ENCODE measurements at places on chromosomes 3 and 15.
A peak's percentile ranks its signal among the peaks of the same experiment; 100 is the strongest.

DNA sequence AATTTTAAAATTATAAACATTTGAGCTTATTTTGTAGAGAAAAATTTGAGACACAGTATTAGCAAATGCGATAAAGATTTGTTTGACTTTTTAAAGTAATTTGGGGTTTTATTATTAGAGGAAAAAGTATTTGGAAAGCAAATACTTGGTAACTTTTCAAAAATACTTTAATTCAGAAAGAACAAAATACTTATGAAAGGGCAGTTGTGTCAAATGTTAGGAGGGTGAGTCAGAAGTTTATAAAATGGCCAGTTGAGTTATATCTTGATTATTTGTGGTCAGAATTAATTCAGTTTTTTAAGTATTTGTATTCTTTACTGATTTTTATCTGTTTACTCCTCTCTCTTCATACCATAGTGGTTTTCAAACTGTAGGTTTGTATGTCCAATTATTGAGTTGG lies 12.1 kb downstream of the LACTB start:
- DNase-seq = no peak

GRCh38 chr3:188656196-188656982 lies 502.4 kb downstream of the LPP start:
- peak; percentile 57 for DNase-seq

- no peak for DNase-seq
Measured at GRCh38 chr3:124965413-124965812, 30.9 kb upstream of the MUC13 start.

DNA sequence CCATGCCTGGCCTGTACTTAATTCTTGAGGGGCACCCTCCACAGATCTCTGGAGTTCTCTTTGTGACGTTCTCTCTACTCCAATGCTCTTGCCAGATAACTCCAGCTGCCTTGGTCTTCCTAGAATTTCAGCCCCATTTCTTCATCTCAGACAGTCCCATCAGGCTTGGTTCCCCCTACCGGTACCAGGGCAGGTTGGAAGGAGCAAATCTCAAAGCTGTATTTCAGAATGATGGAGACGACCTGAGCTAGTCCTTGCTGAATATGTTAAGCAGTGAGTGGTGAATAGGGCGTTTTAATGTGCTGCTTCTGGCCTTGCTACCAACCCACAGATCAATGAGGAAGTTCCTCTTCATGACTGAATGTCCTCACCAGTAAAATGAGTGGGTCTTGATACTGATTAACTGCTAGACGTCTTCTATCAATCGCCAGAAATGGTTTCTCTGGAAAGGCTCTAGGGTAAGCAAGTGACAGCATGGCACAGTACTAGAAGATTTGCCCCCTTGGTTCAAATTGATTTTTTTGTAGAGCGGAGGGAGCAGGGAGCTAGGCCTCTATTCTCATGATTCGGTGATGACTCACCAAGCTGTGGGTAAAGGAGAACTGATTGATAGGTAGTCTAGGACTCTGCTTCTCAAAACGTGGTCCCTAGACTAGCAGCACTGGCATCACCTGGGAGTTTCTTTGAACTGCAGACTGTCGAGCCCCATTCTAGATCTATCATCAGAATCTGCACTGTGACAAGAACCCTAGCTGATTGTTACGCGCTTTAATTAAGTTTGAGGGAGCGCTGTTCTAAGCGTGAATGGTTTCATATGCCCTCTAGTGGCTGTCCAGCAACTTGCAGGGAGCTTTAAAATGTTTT lies 67.8 kb downstream of the UBP1 start:
- no peak for DNase-seq

DNA sequence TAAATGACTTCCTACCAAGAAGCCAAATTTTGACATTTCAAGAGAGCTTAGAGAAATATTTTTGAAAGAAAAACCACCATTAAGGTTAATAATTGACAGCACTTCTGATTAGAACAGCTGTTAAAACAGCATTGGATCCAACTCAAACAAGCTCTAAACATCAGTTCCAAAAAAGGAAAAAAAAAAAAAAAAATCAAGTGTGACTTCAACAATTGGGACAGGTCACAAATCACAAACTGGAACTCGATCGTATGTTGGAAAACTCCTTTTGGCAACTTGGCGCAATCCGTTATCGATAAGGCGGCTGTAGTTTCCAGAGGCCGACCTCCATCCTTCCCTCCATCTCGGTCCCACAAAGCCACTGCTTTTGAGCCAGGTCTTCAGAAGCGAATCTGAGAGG lies 17.8 kb downstream of the TLE3 start:
- no peak for DNase-seq

GRCh38 chr15:75107908-75108838 lies 84.8 kb downstream of the PPCDC start:
- peak; percentile 49 for DNase-seq

GRCh38 chr3:105014631-105015030 lies 352.1 kb upstream of the ALCAM start:
- no peak for DNase-seq

GRCh38 chr3:41688595-41689380 lies 273.1 kb downstream of the ULK4 start:
- DNase-seq = no peak

DNA sequence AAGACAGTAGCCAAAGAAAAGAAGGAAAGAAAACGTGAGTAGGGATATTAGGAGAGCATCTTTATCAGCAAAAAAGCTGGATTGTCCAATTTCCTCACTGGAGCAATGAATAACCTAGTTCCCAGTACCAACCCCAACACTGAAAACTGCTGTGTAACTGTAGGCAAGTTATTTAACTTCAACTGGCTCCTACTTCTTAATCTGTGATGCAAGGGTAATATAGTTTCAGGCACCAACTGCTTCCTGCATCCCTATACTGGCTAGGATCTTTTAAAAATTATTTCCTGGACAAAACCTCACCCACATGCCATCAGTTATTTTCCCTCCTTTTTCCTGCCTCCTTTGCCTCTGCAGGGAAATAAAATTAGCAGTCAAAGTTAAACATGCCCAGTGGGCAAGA lies 59.6 kb downstream of the ZBTB20 start:
- no peak for DNase-seq

DNA sequence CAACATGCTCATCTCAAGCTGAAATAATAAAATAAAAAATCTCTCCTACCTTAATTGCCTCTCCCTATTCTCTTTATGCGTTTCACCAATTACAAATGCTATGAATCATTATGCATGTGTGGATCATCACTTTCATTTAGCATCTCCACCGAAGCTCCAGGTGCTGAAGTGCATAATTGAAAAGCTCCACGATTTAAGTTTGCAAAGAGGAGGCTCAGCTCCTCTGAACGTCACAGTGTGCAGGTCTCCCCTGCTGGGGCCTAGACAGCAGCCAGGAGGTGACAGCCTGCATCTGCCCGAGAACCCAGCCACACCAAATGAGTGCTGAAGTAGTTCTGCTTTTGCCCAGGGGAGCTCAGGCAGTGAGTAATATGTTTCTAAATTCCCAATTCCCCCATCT lies 60.5 kb upstream of the GLCE start:
- DNase-seq = no peak

DNA sequence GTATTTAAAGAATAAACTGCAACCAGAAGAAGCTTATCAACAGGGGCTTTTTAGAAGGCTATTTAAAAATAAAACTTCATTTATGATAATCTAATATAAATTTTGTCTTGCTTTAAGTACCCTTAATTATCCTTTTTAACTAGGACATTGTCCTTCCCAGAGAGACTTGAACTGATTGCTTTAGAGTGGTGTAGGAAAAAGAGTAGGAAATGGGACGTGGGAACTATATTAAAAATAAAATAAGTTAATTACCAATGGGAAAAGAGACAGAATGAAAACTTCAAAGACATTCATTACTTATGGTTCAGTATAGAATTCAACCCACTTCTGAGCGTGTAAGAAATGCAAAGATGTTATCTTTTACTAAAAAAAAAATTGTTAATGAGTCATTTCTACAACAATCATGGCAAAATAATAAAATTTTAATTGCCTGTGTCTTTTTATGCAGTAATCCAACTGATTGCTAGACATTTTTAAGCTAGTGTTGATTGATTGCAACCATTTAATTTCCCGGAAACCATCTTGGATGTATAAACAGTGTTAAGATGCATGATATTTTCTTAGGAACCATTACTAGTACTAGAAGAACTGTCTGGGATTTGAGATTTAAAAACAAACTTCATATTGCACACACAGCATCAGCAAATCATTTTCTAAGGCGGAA lies 298.8 kb upstream of the UMPS start:
- DNase-seq = no peak

GRCh38 chr15:80249973-80250372 lies 2.0 kb downstream of the CTXND1 start:
- no peak for DNase-seq

GRCh38 chr3:110940055-110940454 lies 131.6 kb upstream of the NECTIN3 start:
- no peak for DNase-seq

DNA sequence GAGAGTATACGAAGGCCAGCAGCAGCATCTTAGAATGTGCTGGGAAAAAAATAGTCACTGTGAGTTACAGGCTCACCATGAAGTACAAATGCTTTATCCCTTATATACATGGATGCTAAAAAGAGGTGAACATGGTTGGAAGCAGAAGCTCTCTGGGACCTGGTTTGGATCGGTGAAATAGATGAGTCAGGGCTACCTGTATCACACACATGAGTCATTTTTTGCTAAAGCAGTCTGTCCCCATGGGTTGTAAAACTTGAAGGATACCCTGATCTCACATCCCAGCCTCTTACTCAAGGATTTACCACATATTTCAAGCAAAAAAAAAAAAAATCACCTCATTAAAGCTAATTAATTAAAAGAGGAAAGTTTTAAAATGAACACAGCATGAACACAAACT lies 6.9 kb upstream of the SERPINI2 start:
- no peak for DNase-seq

DNA sequence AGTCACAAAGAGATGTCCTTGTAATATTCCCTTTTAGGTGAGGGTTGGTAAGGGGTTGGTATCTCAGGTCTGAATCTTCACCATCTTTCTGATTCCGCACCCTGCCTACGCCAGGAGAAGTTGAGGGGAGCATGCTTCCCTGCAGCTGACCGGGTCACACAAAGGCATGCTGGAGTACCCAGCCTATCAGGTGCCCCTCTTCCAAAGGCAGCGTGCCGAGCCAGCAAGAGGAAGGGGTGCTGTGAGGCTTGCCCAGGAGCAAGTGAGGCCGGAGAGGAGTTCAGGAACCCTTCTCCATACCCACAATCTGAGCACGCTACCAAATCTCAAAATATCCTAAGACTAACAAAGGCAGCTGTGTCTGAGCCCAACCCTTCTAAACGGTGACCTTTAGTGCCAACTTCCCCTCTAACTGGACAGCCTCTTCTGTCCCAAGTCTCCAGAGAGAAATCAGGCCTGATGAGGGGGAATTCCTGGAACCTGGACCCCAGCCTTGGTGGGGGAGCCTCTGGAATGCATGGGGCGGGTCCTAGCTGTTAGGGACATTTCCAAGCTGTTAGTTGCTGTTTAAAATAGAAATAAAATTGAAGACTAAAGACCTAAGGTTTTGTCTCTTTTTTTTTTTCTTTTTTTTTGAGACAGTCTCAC lies 19.8 kb downstream of the TYRO3 start:
- no peak for DNase-seq

- DNase-seq = no peak
Measured at GRCh38 chr15:32690941-32691688, 26.7 kb upstream of the GREM1 start.

DNA sequence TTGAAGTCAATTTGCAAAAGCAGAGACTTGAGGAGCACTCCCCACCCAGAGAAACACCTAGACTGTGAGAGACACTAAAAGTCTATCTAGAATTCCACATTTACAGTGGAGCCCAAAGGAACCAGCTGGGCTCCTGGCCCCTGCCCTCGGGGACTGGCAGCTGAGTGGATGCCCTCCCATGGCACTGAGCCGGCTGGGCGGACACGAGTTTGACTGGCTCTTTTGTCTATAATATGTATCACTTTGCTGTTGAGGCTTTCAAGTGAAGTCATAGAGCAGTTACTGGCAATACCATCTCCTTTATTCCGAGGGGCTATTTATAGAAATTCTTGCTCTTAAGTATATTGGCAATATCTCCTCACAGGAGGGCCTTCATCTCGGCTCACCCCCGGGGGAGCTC lies 65.8 kb upstream of the TNFAIP8L3 start:
- no peak for DNase-seq

DNA sequence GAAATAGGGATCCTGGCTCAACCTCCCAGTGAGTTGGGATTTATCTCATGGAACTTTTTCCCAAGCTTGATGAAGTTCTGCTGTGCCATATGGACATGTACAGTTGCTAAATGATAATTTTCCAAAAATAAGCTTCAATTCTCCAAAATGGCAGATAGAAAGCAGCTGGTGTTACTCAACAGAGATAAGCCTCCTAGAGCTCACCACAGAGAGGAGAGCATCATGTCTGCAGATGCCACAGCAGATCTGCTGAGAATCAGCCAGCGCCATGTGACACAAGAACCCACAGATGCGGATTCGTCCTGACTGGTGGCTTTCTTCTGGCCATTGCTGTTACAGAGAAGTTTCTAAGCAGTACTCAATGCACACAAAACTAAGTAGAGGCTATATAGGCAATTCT lies 50.6 kb downstream of the AGTR1 start:
- no peak for DNase-seq

DNA sequence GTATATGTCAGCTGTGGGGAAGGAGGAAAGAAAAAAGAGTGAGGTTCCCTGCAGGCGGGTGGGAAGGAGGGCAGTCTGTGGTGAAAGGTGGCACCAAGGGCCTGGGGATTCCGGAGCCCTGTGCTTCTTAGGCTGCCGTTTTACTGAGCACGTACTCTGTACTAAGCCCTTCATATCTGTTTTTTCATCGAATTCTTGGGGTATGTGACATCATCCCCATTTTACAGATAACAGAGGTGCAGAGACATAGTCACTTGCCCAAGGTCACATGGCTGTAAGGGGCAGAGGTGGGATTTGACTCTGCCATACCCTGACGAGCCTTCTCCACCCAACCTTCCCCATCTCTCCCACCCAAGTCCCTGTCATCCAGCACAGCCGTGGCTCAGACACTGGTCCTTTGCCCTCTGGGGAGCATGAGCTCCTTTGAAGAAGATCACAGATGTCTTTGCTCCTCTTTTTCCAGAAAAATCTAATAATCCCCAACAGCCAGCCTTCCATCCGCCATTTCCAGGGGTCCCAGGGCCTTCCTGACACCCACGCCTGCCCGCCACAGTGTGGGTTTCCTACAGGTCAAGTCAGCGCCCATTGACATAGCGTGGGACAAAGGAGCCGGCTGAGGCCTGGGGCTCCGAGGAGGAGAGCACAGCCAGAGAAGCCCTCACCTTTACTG lies 24.2 kb downstream of the CYP11A1 start:
- DNase-seq = no peak

DNA sequence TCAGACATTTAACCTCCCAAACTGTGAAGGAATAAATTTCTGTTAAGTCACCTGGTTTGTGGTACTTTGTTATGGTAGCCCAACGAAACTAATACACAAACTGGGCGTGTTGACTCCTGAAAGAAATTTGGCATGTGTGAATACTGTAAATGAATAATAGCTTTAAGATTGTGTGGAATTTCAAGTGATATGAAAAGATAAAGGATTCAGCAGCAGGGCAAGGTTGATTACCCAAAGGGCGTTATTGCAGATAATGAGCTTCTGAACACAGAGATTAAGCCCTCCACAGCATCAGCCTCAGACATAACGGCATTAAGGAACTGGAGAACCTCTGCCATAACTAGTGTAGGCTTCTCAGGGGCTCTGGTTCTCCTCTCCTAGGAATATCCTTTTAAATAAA lies 451.5 kb upstream of the NECTIN3 start:
- DNase-seq = no peak

- DNase-seq = no peak
Measured at GRCh38 chr3:16404349-16404895, 109.1 kb downstream of the RFTN1 start.

Measured in epithelial cell of prostate (primary cell).